Suprapubic skin (tissue), 4 donors: ENCODE measurements at places on chromosomes 3 and 15.

DNA sequence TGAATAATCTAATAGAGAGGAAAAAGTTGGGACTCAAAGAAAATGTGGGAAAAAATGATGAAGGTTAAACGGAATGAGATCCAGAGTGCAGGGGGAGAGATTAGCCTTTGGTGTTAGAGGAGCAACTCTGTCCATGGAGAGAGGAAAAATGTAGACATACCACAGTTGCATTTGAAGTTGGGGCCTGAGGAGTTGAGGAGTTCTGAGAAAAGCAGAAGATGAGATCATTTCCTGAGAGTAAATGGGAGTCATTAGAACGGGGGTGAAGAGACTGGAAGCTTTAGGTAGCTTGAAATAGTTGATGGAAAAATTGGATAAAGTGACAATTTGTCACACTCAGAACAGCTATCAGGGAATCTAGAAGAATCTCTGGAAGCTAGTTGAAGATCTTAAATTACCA, 7.3 kb downstream of the CCR5AS start:
- DNase-seq, result no peak
- H3K4me3 ChIP-seq, result no peak overlapping the region
- H3K27me3 ChIP-seq, result no peaks in the 10 kb centered on the region
- no peaks in the 10 kb centered on the region for H3K36me3 ChIP-seq

DNA sequence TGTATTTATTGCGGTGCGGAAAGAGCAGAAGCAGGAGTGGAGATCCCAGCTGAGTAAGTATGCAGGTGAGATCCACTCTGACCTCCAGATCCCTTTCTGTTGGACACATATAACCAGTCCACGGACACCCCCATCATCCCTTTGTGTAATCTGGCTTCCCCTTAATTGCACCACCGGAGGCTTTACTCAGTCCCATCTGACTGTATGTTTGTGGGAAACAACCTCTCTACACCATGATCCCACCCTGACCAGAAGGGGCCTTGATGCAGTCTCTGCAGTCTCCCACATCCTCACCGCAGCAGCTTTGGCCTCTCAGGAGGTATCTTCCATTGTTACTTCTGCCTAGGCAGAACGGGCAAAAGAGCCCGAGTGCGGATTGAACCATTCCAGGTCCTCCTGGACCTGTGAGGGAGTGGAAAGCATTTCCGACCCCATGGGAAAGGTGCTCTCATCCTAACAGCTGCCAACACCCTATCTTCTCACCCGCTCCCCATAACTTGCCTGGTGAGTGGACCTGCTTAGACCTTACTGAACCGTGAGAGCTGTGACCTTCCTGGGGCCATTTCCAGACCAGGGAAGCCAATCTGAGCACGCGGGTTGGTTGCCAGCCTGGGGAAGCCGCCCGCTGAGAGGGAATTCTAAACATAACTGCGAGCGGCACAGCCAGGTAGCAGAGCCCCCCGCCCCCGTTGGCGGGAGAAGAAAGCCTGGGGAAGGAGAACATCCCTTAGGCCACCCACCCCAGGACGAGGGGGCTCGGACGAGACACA, 1.1 kb downstream of the SLCO2A1 start:
- no peaks in the 10 kb centered on the region for H3K36me3 ChIP-seq
- H3K27ac ChIP-seq, result no peak overlapping the region
- DNase-seq, result no peak
- peaks cover 24% of the 10 kb centered on the region for H3K27me3 ChIP-seq
- H3K4me3 ChIP-seq, result peak overlapping the region; percentile 69
- H3K4me1 ChIP-seq, result peaks cover 26% of the 10 kb centered on the region

DNA sequence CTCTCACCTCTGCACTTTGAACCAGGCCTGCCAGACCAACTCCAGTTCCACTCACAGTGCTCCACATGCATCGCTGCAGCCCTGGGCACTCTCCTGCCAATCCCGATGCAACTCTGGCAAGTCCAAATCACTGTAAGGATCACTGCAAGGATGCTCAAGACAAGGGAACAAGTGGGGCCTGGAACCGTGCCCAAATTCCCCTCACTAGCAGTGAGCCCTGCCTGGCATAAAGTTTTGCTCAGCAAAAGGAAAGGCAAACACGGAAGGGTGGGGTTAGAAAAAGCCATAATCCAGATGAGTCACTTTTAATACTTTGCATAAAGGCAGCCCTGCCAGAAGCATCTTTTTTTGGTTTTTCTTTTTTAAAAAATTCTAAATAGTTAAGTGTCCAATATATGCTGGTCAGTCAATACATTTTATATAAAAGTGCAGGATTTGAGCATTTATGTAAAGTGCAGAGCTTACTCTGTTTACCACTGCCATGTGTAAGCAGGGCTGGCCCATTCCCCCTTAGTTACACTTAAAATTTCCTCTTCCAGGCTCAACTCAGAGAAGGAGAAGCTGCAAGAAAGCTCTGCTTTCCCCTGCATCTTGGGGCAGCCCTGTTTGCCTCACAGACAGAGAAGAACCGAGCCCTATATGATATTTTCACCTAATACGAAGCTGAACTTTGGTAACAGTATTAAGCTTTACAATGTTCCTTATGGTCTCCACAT, 102.2 kb downstream of the CD47 start:
- H3K4me1 ChIP-seq, result peaks cover 62% of the 10 kb centered on the region
- no peaks in the 10 kb centered on the region for H3K36me3 ChIP-seq
- no peaks in the 10 kb centered on the region for H3K27me3 ChIP-seq
- peak overlapping the region; percentile 49 for H3K27ac ChIP-seq
- peak; percentile 82 for DNase-seq
- no peak overlapping the region for H3K4me3 ChIP-seq

GRCh38 chr3:116096631-116097030, 348.7 kb downstream of the LSAMP start:
- no peaks in the 10 kb centered on the region for H3K27me3 ChIP-seq
- H3K4me1 ChIP-seq, result no peaks in the 10 kb centered on the region
- no peak for DNase-seq
- no peak overlapping the region for H3K4me3 ChIP-seq
- no peaks in the 10 kb centered on the region for H3K36me3 ChIP-seq

DNA sequence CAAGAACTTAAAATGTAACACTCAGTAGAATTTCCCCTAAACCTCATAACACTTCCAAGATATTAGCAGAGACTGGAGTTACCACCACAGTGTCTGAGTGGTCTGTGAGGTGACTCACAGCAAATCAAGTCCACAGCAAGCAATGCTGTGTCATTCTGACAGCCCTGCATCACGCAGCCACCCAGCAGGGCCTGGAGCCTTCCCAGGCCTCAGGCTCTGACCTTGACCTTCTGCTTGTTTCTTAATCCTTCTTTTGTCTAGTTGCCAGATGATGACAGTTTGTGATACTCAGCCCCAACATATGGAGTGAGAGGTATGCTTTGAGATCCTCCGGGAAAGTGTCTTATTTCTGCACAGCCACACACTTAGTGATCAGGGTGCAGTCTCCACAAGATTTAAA, 82.5 kb downstream of the TOP2B start:
- H3K27me3 ChIP-seq, result no peaks in the 10 kb centered on the region
- no peak overlapping the region for H3K4me3 ChIP-seq
- H3K27ac ChIP-seq, result no peak overlapping the region
- H3K36me3 ChIP-seq, result no peaks in the 10 kb centered on the region
